Sciatic nerve (tissue), 2 donors: ENCODE measurements at places on chromosomes 5 and 9. TPM values are rescaled to one million over a fixed set of nuclear protein-coding genes. Genes with fewer than 3 reads are reported as not detected.

Gene CCDC112
- 8.9 TPM for total RNA-seq

Gene CPEB4
- 42.2 TPM for total RNA-seq

Gene INSL4
- not detected for total RNA-seq

DNA sequence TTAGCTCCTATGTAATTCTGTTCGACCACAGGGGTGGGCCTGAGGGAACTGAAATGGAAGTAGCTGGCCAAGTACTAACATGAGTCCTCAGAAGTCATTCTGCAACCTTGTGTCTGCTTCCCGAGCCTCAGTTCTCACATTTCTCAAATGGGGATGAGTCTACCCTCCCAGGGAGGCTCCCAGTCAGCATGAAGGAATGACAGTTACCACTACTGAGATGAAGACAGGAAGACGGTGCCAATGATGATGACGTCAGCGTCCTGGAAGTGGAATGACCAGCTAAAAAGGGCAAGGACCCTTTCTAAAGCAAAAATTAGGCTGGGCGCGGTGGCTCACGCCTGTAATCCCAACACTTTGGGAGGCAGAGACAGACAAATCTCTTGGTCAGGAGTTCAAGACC is 6.8 kb downstream of the PIP5KL1 start:
- no peak for DNase-seq

DNA sequence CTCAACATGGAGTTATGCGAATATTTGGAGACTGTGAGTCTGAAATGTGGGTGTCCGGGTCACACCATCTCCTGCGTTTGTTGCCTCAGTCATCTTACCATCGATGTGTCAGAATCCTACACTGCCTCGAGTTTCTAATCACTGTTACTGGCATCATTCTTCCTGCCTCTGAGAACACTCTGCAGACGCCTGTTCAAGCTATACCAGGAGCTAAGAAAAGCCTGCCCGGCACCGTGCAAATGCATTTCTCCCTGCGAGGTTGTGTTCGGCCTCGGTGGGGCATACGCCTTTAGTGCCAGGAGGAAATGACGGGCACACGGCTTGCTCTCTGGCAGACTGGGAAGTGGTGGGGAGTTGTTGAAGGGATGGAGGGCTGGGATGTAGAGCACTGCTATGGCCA is 31.2 kb upstream of the SLC25A51 start:
- no peak for DNase-seq

DNA sequence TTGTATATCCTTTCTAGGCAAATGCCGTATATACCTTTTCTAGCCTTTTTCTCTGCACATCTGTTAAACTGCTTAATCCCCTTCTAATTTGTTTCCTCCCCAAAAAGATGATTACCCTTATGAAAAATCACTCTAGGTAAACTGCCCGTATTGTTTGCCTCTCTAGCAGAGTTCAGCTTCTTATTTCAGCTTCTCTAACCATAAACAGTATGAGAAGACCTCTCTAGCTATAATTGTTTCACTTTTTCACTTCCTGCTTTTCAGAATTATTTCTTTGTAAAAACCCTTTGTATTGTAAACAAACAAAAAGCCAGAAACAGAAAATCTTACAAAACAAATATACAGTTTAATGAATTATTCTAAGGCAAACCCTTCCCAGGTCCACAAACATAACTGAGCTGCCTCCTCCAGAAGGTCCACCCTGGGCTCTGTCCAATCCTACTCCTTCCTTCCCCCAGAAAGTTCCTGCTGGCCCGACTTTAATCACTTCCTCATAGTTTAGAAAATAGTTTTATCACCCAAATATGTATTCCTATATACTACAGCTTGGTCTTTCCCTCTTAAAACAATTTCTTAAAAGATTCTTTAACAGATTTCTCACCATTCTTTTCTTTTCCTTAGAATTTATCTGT is 158.1 kb downstream of the FGF1 start:
- no peak for DNase-seq

GRCh38 chr5:135831851-135832555 is 2.5 kb upstream of the SLC25A48 start:
- DNase-seq: no peak

DNA sequence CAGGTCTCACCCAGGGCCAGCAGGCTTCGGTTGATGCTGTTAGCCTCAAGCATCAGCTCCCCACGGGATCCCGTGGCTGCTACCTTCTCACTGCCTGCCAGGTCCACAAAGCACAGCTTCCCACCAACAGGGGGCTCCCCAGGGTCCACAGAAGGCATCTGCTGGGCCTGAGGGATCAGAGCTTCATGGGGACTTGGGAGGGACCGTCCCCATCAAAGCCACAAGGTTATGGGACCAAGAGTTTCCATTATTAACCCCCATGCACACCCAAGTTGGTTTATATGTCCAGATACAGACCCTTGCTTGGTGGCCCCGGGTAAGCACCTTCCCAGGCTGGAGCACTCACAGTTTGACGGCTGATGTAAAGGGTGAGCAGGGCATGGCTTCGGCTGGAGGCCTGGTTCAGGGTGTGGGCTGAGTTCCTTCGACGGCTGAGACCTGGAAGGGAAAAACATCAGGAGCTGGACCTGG is 3.0 kb downstream of the KIF12 start:
- DNase-seq: no peak
